ENCODE measurements at places on chromosomes 12 and 14.

GRCh38 chr14:21103710-21104447 lies 3.0 kb downstream of the TMEM253 start:
- peak overlapping the region; percentile 62 for H3K27ac ChIP-seq
- H3K27me3 ChIP-seq = peaks cover 5% of the 10 kb centered on the region
- H3K36me3 ChIP-seq = no peaks in the 10 kb centered on the region
- peak; percentile 98 for DNase-seq
- H3K4me3 ChIP-seq = peak overlapping the region; percentile 74

- no peak overlapping the region for H3K27ac ChIP-seq
- H3K36me3 ChIP-seq = no peaks in the 10 kb centered on the region
- H3K4me1 ChIP-seq = no peaks in the 10 kb centered on the region
- no peaks in the 10 kb centered on the region for H3K27me3 ChIP-seq
- no peak for DNase-seq
Observed at GRCh38 chr12:88698471-88698870, 118.2 kb upstream of the KITLG start.

DNA sequence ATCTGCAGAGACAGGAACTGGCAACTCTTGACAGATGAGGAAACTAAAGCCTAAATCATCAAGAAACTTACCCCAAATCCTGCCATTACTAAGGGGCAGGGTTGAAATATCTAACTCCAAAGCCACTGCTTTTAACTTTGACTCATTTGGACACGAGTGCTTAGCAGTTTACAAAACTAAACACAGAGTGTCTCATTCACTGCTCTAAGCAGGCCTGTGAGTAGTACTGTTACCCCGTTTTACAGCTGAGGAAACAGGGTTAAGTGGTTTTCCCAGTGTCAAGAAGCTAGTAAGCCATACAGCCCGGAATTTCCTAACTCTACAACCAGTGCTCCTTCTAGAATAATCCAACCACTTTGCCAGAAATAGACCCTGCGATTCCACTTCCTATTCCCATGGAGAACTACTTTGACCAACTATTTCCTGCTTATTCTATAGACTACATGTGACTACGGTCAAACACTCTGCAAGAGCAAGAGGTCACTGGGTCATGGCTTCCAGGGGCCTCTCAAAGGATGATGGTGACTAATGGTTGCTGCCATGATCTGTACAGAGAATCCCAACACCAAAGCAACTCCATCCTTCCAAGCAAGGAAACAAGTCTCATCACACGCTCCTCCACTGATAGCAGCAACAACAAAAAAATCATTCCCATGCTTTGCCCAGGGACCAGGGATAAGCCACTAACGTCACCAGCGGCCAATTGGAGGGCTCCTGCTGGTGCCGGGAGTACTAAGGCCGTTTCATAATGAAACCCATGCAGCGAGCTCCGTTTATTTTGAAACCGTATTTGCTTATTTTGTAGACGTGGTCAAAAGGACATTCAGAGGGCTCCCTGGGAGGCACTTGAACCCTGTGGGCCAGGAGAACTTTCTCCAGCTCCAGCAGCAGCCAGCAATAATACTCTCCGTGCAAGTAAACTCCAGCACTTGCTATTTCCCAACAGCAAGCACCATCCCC lies 56.3 kb downstream of the NUAK1 start:
- no peak for DNase-seq
- no peak overlapping the region for H3K4me3 ChIP-seq
- no peaks in the 10 kb centered on the region for H3K36me3 ChIP-seq

DNA sequence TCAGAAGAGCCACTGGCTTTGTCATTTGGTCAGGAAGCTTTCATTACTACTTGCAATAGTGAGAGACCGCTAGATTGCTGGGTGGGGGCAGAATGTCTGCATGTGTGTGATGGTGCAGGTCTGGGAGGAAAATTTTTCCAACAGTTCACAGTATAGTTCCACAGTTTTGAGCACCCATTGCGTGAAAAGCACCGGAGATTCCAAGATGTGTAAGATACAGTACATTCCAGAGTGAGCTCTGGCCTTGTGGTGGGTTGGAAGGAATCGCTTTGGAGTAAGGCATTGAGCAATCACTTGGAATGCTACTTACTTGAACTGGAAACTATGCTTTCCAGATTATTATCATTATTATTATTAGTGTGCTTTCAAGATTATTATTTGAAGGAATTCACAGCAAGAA lies 47.6 kb upstream of the FRMD6 start:
- no peaks in the 10 kb centered on the region for H3K36me3 ChIP-seq
- no peak for DNase-seq
- H3K4me1 ChIP-seq = no peaks in the 10 kb centered on the region
- H3K27ac ChIP-seq = no peak overlapping the region
- peaks cover 7% of the 10 kb centered on the region for H3K27me3 ChIP-seq

DNA sequence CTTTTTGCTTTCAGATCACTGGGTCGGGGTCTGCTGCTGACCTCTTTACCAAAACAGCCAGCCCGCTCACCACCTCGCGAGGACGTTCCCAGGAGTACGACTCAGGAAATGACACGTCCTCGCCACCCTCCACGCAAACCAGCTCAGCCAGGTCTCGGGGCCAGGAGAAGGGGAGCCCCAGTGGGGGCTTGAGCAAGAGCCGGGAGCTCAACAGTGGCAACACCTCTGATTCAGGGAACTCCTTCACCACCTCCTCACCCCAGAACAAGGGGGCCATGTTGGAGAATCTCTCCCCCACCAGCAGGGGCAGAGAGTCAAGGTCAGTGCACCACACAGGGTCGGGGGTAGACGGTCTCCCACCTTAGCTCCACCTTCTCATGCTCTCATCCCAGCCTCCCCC lies 33.4 kb upstream of the HSPB8 start:
- peaks cover 12% of the 10 kb centered on the region for H3K27me3 ChIP-seq
- H3K4me3 ChIP-seq = no peak overlapping the region
- H3K36me3 ChIP-seq = no peaks in the 10 kb centered on the region
- DNase-seq = no peak
- no peaks in the 10 kb centered on the region for H3K4me1 ChIP-seq

DNA sequence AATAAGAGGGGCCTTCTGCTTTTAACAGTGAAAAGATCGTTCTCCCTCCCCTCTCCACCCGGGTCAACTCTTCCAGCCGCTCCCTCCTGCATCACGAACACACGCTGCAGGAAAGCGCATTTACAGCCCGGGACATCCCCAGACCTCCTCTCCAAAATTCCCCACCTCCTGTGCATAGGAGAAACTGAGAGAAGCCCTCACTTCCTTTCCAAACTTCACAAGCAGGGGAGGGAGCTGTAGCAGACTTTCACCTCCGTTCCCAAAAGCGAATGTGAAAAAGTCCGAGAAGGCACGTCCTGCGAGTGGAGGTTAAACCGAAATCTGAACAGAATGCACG lies 513 bp downstream of the BCAT1 start:
- H3K4me1 ChIP-seq = peaks cover 27% of the 10 kb centered on the region
- peak overlapping the region; percentile 96 for H3K4me3 ChIP-seq
- H3K27me3 ChIP-seq = peaks cover 18% of the 10 kb centered on the region
- DNase-seq = peak; percentile 16
- H3K36me3 ChIP-seq = no peaks in the 10 kb centered on the region
- peak overlapping the region; percentile 78 for H3K27ac ChIP-seq

DNA sequence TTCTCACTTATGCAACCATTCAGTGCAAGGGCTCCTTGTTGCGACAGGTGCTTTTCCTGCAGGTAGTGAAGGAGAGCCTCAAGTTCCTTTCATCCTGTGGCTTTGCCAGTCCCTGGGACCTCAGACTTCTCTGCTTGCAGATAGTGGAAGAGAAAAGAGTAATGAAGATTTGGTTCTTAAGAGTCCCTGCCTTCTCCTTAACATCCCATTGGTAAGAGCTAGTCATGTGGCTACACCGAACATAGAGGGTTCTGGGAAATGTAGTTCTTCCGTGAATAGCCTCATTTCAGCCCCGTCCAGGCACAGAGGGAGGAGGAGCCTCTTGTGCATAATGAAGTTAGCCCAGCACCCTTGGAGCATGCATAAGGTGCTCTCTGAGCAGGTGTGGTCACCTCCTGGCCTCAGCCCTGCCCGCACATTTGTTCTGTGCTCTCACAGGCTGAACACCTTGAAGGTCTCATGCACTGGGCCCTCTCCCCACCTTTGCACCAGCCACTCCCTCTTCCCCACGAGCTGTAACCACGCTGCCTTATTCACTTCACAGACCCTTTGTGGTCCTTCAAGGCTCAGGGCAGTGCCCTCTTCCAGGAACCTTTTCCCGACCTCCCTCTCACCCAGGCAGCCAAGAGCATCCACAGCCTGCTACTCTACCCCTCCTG lies 134.0 kb downstream of the BCL11B start:
- DNase-seq = no peak
- H3K27ac ChIP-seq = no peak overlapping the region
- H3K36me3 ChIP-seq = no peaks in the 10 kb centered on the region
- no peaks in the 10 kb centered on the region for H3K4me1 ChIP-seq
- no peak overlapping the region for H3K4me3 ChIP-seq

GRCh38 chr14:99803106-99803775 lies 10.0 kb downstream of the EML1 start:
- peaks cover 15% of the 10 kb centered on the region for H3K27me3 ChIP-seq
- no peak overlapping the region for H3K4me3 ChIP-seq
- no peak for DNase-seq
- no peak overlapping the region for H3K27ac ChIP-seq
- no peaks in the 10 kb centered on the region for H3K36me3 ChIP-seq

- H3K4me3 ChIP-seq = no peak overlapping the region
- no peak for DNase-seq
- H3K27ac ChIP-seq = no peak overlapping the region
- no peaks in the 10 kb centered on the region for H3K27me3 ChIP-seq
Observed at GRCh38 chr12:78651755-78652154, 212.8 kb upstream of the SYT1 start.

DNA sequence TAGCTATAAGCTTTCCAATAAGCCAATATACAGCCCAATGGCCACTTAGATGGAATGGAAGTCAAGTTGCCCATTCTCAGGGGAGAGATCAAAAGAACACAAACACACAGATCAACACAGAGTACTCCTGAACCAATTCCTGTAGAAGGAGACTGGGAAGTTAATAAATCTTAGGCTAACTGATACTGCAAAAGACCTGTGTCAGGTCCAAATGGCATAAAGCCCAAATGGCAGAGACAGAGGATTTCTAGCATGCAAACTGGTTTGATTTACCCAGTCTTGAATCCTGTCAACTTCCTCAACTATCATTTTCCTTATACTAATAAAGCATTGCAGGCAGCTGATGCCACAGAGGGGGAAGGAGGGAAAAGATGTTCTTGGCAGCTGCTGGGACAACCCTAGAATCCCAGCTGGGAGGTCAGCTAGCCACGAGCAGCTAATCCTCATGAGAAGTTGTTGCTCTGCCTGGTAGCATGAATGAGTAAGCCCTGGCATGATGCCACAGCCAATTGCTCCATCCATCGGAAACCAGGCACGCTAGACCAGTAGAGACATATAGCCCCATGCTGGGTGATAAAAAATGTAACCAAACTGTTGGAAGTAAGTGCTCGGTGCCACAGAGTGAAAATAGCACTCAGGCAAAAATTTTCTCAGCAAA lies 26.2 kb downstream of the ANG start:
- peak overlapping the region; percentile 88 for H3K27ac ChIP-seq
- peak overlapping the region; percentile 41 for H3K4me3 ChIP-seq
- no peaks in the 10 kb centered on the region for H3K27me3 ChIP-seq
- H3K4me1 ChIP-seq = peaks cover 45% of the 10 kb centered on the region

DNA sequence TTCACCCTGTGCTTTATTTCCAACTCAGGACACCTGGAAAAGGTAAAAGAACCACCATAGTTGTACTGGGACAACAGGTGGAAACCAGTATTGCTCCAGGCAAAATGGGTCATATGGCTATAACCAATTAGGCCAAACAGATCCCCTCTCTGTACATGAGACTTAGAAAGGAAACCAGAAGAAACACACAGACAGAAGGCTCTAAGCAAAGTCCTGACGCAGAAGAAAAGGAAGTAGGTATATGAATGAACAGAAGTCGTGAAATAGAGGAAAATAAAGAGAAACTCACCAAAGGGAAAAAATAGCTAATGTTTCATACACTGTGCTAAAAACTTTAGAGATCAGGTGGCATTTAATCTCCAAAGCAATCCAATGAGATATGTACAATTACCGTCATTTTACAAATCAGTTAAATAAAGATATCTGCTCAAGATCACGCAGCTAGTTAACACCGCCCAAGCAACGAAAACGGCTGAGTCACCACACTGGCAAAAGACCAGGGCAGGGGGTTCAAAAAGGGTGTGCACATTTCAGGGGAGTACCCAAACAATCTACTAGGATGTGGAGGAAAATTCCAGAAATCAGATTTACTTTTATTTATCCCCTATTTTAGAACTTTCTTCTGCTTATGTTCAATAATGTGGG lies 82.3 kb downstream of the ITPR2 start:
- H3K36me3 ChIP-seq = peaks cover 8% of the 10 kb centered on the region
- peak overlapping the region; percentile 48 for H3K4me3 ChIP-seq
- peak overlapping the region; percentile 32 for H3K27ac ChIP-seq
- H3K4me1 ChIP-seq = peaks cover 45% of the 10 kb centered on the region
- H3K27me3 ChIP-seq = no peaks in the 10 kb centered on the region

- H3K36me3 ChIP-seq = no peaks in the 10 kb centered on the region
- no peak overlapping the region for H3K4me3 ChIP-seq
- H3K27me3 ChIP-seq = no peaks in the 10 kb centered on the region
- H3K4me1 ChIP-seq = no peaks in the 10 kb centered on the region
Observed at GRCh38 chr14:78848234-78848820, 678.2 kb downstream of the NRXN3 start.

- DNase-seq = no peak
- H3K27ac ChIP-seq = no peak overlapping the region
- no peaks in the 10 kb centered on the region for H3K4me1 ChIP-seq
- H3K36me3 ChIP-seq = no peaks in the 10 kb centered on the region
Observed at GRCh38 chr12:112527501-112527900, 108.8 kb downstream of the PTPN11 start.

DNA sequence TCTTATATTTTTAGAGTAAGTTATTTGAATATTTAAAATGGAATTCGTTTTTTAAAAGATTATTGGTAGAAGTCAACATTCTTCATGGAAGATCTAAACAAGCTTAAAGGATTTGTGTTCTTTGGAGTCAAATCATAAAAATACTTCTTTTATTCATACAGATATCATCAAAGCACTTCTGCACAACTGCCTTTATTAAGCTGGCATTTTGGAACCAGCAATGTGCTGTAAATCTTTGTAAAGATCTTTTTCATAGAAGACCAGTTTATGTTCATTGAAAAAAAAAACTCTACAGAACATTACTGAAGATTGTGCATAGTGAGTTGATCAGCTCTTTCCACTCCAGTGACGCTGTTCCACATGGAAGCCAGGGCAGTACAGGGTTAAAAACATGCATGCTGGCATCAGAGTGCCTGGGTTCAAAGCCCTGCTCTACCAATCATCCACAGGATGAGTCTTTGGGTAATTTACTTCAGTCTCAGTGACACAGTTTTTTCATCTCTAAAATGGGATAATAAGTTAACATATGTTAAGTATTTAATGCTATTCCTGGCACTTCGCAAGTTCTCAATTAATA lies 109.6 kb upstream of the SLC38A4 start:
- no peak for DNase-seq
- H3K27me3 ChIP-seq = peaks cover 3% of the 10 kb centered on the region
- H3K4me1 ChIP-seq = no peaks in the 10 kb centered on the region

All from memory B cell (primary cell).